ENCODE measurements at places on chromosomes 5 and 9. TPM values are rescaled to one million over a fixed set of nuclear protein-coding genes. Genes with fewer than 3 reads are reported as not detected.
A peak's percentile ranks its signal among the peaks of the same experiment; 100 is the strongest.

DNA sequence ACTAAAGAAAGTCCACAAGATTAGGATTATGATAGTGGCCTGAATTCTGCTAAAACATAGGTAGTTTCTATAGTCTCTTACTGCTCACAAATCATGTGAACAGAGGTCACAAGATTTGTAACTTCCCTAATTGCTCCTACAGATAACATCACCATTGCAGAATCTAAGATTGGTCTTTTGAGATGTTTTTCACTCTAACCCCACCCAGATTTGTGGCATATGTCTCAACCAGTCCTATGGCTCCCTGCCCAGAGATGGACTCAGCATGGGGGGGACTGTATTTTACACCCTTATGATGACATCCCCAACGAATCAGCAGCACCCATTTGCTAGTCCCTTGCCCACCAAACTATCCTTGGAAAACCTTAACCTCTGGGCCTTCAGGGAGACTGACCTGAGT is 1046.2 kb downstream of the CDH12 start:
- H3K4me3 ChIP-seq: no peak overlapping the region
- no peaks in the 10 kb centered on the region for H3K4me1 ChIP-seq
- H3K27ac ChIP-seq: no peak overlapping the region
- DNase-seq: no peak

DNA sequence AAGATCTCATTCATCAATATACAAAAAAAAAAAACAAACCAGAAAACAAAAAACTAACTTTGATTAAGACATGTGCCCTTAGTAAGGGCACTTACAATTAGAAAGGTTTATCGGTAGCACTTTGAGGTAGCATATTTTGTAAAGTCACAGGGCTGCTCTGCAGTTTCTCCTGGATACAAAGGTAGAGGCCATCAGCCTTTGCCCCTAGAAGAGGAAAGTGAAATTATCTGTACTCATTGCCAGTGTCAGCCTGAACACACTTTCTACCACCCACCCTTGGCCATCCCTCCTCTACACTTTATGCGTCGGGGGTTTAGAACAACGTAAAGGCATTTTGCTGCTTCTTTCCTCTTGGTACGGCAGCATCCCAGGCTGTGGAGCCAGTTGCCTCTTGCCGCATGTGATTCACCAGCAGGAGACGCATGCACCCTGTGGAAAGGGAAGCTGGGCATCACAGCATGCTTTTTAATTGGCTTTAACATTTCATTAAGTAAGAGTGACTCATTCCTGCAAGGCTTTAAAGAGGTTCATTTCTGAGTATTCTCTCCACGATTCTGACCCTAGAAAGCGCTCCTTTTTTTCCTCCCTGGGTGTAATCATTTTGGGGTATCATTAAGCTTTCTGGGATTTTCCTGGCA is 84.6 kb downstream of the CEMIP2 start:
- H3K27me3 ChIP-seq: no peaks in the 10 kb centered on the region
- peak overlapping the region; percentile 12 for H3K27ac ChIP-seq
- peaks cover 42% of the 10 kb centered on the region for H3K4me1 ChIP-seq
- no peak overlapping the region for H3K4me3 ChIP-seq

DNA sequence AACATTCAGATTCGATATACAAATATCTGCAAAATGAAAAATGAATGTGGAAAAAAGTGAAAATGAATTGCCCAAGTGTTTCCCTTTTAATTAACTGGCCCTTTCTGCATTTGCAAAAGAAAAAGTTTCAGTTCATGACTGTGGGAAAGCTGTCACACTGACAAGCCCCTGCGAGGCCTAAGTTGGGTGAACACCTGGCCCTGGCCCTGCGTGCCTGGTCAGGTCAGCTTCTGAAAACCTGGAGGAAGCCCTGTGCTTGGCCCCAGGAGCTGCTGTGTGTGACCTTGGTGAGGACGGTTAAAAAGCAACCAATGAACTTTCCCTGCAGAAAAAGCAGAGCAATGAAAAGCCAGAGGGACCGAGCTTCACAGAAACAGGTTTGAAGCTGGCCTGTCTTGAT is 41.0 kb upstream of the SHC3 start:
- no peaks in the 10 kb centered on the region for H3K36me3 ChIP-seq
- no peak overlapping the region for H3K4me3 ChIP-seq
- no peak for DNase-seq
- H3K27me3 ChIP-seq: no peaks in the 10 kb centered on the region
- H3K4me1 ChIP-seq: no peaks in the 10 kb centered on the region

GRCh38 chr9:892123-892522 is 50.6 kb downstream of the DMRT1 start:
- H3K36me3 ChIP-seq: no peaks in the 10 kb centered on the region
- H3K27me3 ChIP-seq: no peaks in the 10 kb centered on the region
- no peak overlapping the region for H3K4me3 ChIP-seq
- H3K27ac ChIP-seq: no peak overlapping the region
- DNase-seq: no peak

DNA sequence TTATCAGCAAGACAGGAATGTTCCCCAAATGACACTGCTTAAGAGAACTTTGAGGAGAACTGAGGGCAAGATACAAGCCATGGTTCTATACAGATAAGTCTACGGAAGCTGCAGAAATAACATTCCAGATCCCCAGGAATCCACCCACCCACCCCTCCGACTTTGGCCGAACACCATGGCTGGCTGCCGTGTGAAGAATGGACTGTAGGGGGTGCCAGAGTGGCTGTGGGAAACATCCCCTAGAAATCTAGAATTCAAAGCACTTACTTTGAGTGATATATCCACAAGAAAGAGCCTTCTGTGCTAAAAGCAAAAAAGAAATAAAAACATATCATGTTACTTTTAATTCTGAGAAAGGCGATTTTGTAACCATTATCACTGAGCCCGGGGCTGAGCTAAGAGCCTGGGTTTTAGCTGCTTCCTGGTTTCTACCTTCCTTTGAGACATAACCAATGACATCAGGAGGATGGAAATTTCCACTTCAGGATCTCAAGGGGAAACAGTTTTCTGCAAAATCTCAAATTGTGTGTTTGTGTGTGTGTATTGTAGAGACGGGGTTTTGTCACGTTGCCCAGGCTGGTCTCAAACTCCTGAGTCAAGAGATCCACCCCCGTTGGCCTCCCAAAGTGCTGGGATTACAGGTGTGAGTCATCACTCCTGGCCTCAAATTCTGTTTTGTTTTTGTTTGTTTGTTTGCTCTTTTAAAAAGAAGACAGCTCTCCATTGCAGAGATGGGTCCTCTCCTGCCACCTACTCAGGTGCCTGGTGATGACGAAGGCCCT is 36.4 kb downstream of the GGTA1 start:
- no peaks in the 10 kb centered on the region for H3K36me3 ChIP-seq
- H3K4me3 ChIP-seq: no peak overlapping the region
- H3K27ac ChIP-seq: no peak overlapping the region
- no peaks in the 10 kb centered on the region for H3K27me3 ChIP-seq
- H3K4me1 ChIP-seq: no peaks in the 10 kb centered on the region

DNA sequence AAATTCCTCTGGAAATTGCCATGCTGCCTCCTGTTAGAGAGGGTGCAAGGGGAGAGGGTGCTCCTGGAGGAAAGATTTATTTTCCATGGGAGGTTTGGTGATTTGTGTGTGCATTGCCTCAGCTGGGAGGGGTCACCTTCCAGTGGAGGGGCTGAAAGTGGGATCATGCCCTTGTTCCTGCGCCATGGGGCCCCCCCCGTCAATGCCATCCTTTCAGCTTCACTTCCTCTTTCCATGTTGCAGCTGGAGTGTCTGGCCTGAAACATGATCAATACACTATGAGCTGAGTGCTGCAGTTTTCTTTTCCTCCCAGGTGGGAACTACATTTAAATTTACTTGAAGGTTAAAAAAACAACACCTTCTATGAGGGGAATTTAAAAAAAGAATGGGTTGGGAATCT is 176.8 kb downstream of the MELK start:
- DNase-seq: no peak
- H3K4me3 ChIP-seq: no peak overlapping the region
- no peaks in the 10 kb centered on the region for H3K36me3 ChIP-seq
- peaks cover 25% of the 10 kb centered on the region for H3K27me3 ChIP-seq

- H3K27me3 ChIP-seq: no peaks in the 10 kb centered on the region
- H3K27ac ChIP-seq: no peak overlapping the region
- no peak for DNase-seq
- H3K36me3 ChIP-seq: no peaks in the 10 kb centered on the region
- no peaks in the 10 kb centered on the region for H3K4me1 ChIP-seq
- H3K4me3 ChIP-seq: no peak overlapping the region
Observed at GRCh38 chr9:105359892-105360291, 87.9 kb upstream of the FSD1L start.

DNA sequence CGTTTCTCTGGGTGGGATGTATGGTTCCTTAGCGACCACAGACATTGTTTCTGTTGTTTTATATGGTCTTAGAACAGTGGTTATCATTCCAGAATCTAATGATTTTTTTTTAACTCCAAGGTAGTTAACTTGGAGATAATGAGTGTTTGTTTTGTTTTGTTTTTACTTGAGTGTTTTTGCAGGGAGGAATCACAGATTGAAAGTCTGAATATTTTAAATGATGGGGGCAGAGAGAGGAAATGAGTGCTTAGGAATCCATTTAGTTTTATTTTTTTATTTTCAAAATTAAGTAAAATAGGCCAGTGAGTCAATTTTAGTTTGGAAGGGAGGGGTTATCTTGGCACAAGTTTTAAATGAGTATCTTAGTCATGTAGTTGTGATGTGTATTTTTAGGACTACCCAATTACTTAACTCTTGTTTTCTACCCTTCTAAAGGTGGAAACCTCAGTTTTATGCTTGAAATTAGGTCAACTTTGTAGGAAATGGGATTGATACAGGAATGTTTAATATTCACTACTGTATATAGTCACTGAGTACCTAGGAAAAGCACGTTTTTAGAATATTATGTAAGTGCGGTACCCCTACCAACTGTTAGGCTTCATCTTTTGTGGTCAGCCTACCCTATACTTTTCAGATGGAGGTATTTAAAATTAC is 2.0 kb downstream of the UBE2R2 start:
- peaks cover 28% of the 10 kb centered on the region for H3K4me1 ChIP-seq
- H3K36me3 ChIP-seq: no peaks in the 10 kb centered on the region
- peak overlapping the region; percentile 96 for H3K27ac ChIP-seq

GRCh38 chr5:58969253-58969652 is 386.4 kb downstream of the RAB3C start:
- no peak overlapping the region for H3K27ac ChIP-seq
- no peaks in the 10 kb centered on the region for H3K4me1 ChIP-seq
- no peaks in the 10 kb centered on the region for H3K36me3 ChIP-seq
- DNase-seq: no peak
- no peak overlapping the region for H3K4me3 ChIP-seq
- H3K27me3 ChIP-seq: no peaks in the 10 kb centered on the region

Gene BTF3
- 423 TPM for total RNA-seq

Gene TMEM215
- total RNA-seq: 0.43 TPM

Gene NOP16
- 22.9 TPM for total RNA-seq

Gene TXNDC8
- not detected for total RNA-seq

All from hepatocyte (in vitro differentiated cells).